NCI-H774 (cell line): ENCODE measurements at places on chromosomes 1 and 21.
A peak's percentile ranks its signal among the peaks of the same experiment; 100 is the strongest.

DNA sequence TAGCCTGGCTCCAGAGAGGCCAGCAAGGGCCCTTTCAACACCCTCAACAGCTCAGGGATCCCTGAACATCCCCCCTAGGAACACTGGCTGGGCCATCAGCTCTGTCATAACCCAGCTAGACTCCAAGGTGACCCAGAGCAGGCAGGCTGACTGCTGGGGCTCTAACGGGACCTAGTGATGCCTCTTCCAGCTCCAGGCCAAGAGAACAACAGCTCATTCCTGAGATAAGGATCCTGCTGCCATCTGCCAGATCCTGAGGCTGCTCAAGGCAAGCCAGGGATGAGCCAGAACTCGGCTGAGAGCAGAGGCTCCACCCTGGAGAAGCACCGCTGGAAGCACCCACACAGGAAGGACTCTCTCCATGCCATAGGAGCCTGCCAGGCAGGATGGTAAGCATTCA lies 2.0 kb downstream of the VSIG8 start:
- DNase-seq = no peak

DNA sequence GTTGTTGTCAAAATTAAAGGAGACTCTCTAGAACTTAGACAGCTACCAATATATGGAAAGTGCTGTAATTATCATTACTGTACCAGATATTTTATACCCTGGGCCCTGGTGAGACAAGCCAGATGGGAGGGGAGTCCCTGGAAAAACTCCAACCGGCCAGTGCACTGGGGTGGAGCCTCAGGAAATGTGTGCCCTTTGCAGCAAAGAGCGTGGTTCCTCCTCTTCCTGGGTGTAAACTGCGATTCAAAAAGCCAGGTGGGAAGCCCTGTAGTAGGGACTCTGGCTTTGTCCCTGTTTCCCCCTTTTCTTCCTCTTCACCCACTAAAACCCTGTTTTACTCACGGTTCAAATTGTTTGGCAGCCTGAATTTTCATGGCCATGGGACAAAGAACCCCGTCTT lies 812.3 kb downstream of the PLA2G4A start:
- no peak for DNase-seq

DNA sequence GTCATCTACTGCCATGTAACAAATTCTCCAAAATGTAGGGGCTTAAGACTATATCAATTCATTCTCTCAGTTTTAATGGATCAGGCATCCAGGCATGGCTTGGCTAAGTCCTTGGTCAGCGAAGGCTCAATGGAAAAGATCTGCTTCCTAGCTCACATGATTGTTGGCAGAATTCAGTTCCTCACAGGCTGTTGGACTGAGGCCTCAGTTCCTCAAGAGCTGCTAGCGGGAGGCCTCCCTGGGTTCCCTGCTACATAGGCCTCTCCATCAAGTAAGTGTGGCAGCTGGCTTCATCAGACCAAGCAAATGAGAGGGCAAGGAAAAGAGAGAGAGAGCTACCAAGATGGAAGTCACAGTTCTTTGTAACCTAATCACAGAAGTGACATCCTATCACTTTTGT lies 19.6 kb upstream of the EYA3 start:
- no peak for DNase-seq

DNA sequence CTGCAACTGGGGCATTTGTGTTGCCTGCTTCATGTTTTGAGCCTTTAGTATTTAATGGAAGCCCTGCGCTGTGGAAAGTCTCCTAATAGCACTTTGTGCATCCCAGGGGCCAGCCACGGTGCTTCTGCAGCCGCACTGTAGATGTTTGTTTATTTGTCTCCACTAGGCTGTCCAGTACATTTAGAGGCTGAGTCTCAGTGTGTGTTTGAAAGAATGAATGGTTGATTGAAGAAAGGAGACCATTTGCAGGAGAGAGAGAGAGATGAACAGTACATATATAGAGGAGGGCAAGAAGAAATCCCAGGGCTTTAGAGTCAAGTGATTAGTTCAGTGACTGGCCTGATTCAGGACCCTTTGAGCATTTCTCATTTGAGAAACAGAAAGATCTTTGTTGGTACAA lies 33.9 kb downstream of the MPZL1 start:
- DNase-seq = no peak

DNA sequence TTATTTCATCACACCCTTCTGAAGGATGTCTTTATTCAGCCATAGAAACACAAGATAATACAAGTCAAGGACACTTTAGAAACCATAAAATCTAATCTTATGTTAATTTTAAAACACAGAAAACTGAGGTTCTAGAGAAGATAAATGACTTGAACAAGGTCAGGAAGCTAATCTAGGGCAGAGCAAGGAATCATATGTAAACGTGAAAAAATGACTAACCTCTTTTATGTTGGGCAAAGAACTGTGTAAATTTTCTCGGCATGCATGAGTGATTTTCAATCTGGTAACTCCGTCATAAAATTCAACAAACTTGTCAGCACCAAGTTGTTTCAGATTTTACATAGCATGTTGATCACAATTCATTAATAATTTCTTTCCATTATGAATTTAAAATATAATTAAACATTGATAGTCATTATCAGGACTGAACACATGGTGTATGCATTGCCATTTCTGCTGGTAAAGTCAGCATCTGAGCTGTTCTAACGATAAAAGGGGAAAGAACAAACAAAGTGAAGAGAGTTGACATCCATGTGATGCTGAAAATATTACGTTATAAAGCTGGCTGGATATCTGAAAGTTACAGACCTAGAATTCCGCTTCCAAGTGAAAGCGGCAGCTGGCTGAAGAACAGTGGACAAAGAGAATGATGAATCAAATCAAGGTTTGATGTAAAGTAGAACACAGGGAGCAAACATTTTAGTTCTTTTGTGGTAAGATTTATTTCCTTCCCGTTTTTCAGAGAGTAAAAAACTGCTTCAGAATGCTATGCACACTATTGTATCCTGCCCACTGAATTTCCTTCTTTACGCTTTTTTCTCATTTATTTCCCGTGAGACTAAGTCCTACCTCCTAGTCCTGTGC lies 1037.4 kb upstream of the TMPRSS15 start:
- DNase-seq = peak; percentile 9

- DNase-seq = no peak
Observed at GRCh38 chr1:41850029-41850428, 68.7 kb downstream of the HIVEP3 start.

- DNase-seq = no peak
Observed at GRCh38 chr1:160499631-160500030, 23.4 kb downstream of the SLAMF6 start.

DNA sequence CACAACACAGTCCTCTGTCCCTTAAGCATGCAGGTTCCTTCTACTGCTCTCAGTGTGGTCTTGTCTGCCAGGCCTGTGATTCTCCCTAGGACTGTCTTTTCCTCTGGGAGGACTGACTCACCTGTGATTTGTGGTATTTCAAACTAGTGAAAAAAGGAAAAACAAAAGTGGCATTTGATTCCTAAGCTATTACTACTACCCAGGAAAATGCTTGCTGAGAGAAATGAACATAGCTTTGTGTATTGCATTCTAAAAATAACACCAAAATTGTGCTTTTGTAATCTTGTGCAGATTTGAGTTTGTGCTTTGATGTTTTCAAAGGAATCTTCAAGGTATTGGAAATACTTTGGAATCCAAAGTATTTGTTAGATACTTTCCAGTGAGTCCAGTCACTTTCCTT lies 57.0 kb downstream of the GPR161 start:
- no peak for DNase-seq

- DNase-seq = no peak
Observed at GRCh38 chr1:64235910-64236309, 32.5 kb downstream of the UBE2U start.

- no peak for DNase-seq
Observed at GRCh38 chr1:49951385-49951784, 72.4 kb downstream of the AGBL4 start.

- no peak for DNase-seq
Observed at GRCh38 chr1:25914074-25914995, 8.1 kb upstream of the STMN1 start.
